ENCODE measurements at places on chromosomes 3 and 15.

GRCh38 chr3:120554812-120555606 is 41.1 kb upstream of the NDUFB4 start:
- DNase-seq = peak; percentile 67

- DNase-seq = peak; percentile 37
These were observed 872 bp downstream of the DLEC1 start for GRCh38 chr3:38039899-38040261.

- no peak for DNase-seq
These were observed 42.3 kb downstream of the KCNH8 start for GRCh38 chr3:19190602-19191001.

GRCh38 chr3:101219842-101220560 is 100.4 kb downstream of the IMPG2 start:
- DNase-seq = no peak
